ENCODE measurements at places on chromosomes 7 and 10.

DNA sequence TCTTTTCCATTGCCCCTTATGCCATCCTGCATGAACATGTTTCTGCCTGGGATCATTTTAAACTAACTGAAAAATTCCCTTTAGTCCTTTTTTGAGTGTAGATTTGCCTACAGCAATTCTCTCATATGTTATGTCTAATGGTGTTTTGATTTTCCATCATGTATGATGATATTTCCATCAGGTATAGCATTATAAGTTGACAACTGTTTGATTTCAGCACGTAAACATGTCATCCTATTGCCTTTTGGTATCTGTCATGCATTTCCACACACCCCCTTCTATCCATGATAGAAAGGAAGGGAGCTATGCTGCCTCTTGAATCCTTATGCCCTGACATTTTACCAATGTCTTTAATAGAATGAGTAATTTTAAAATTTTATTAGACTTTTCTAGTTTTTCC is 116.8 kb downstream of the ZPBP start:
- DNase-seq: no peak

DNA sequence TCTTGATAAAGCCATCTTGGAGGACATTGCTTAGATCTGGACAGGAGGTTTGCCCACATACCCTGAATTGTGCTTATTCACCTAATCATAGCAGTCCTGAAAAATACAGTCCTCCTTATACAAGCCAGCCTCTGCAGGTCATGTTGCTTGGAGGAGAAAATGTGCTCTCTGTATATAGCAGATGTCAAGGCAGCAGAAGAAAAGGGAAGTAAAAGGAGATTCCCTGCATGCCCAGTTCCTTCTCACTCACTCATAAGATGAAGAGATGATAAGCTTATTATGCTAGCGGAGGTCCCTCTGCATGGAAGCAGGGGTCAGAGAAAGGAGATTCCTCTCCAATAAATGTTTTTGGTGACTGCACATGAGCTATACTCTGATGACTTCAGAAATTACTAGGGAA is 458.8 kb upstream of the ZMIZ1 start:
- no peak for DNase-seq

- DNase-seq: no peak
Observed at GRCh38 chr10:84837877-84838276, 509.5 kb downstream of the CCSER2 start.

- DNase-seq: no peak
Observed at GRCh38 chr10:64091897-64092296, 570.7 kb downstream of the REEP3 start.

GRCh38 chr7:92464515-92464914 is 13.2 kb downstream of the ERVW-1 start:
- no peak for DNase-seq

DNA sequence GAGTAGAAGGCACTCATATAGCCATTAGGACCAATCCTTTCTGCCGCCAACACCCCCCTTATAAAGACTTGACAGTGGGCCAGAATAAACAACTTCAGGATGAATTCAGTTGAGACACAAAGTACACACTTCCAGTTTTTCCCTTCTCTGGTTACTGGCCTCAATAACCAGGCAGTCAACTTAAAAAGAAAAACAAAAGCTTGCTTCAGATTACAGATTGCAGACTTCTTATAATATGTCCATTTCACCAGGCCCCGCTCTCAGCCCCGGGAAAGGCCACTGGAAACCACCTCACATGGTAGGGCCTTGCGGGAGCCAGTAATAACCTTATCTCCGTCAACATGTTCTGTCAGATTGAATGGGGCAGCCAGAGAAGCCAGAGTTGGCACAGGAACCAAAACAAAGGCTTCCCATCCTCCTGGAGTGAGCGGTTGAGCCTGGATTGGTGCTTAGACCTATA is 108.8 kb downstream of the EGFR start:
- DNase-seq: no peak

DNA sequence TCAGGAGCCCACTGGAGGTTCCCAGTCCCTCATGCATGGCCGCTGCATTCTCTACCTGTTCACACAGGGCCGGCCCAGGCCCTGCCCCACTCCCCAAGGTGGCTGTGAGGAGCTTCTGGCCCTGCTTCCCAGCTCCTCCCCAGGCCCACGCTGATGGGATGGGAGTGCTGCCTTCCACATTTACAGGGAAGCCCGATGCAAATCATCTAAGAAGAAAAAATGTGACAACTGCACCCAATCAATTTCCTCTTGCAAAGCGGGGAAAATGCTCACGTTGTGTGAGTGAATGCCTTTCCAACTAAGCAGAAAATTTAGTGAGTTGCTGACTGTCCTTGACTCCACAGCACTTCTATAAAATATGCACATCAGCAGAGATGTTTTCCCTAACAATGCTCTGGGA is 485.8 kb upstream of the MGMT start:
- DNase-seq: no peak

DNA sequence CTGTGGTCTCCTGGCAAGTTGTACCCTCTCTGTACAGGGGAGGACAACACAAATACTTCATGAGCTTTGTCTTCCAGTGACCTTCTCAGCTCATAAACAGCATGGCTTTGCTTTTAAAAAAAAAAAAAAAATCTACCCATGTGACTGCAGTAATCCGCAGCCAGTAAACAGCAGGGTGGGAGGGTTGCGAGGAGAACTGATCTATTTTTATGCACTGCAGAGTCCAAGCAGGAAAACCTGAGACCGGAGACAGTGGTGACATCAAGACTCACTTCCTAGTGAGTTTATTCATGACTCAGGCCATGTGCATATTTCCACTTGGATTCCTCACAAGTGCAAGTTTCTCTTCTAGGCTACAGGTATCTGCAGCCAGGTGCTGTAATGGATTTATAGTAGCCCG is 127.9 kb downstream of the NRF1 start:
- DNase-seq: no peak

- DNase-seq: no peak
Observed at GRCh38 chr7:2681929-2682799, 5.8 kb upstream of the AMZ1 start.

GRCh38 chr7:17651341-17651740 is 289.0 kb downstream of the SNX13 start:
- DNase-seq: no peak

DNA sequence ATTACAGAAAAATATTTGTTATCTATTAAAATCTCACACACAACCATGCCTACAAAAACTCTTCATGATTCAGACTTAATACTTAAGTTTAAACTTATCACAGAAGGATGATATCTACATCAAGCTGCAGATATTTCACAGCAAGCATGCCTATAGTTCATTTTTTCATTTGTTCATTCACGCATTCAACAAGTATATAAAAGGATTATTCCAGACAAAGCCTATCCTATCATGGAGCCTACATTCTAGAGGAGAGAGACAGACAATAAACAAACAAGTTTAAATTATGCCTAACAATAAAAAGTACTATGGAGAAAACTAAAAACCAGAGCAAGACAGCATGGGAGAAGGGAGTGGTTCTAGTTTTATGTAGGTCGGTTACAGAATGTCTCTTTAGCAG is 10.9 kb downstream of the TRDMT1 start:
- no peak for DNase-seq

- no peak for DNase-seq
Observed at GRCh38 chr7:2662273-2663120, 25.5 kb upstream of the AMZ1 start.

- DNase-seq: no peak
Observed at GRCh38 chr10:10958041-10958440, 59.6 kb upstream of the CELF2 start.

GRCh38 chr10:30437031-30437841 is 3.3 kb downstream of the MAP3K8 start:
- no peak for DNase-seq

GRCh38 chr10:27134371-27134770 is 19.8 kb downstream of the YME1L1 start:
- DNase-seq: no peak

GRCh38 chr10:33146189-33147012 is 188.1 kb downstream of the NRP1 start:
- no peak for DNase-seq
